ENCODE measurements at places on chromosomes 2 and 18.

GRCh38 chr18:34977838-34978532, 63.2 kb upstream of the MAPRE2 start:
- peak; percentile 13 for DNase-seq

GRCh38 chr2:173734797-173735196, 230.4 kb downstream of the SP3 start:
- no peak for DNase-seq

DNA sequence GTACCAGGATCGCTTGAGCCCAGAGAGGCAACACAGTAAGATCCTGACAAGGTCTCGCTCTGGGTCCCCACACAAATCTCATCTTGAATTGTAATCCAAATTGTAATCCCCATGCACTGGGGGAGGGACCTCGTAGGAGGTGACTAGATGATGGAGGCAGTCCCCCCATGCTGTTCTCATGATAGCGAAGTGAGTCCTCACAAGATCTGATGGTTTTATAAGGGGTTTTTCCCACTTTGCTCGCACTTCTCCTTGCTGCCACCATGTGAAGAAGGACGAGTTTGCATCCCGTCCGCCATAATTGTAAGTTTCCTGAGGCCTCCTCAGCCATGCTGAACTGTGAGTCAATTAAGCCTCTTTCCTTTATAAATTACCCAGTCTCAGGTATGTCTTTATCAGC, 46.0 kb upstream of the SERTAD2 start:
- peak; percentile 53 for DNase-seq

DNA sequence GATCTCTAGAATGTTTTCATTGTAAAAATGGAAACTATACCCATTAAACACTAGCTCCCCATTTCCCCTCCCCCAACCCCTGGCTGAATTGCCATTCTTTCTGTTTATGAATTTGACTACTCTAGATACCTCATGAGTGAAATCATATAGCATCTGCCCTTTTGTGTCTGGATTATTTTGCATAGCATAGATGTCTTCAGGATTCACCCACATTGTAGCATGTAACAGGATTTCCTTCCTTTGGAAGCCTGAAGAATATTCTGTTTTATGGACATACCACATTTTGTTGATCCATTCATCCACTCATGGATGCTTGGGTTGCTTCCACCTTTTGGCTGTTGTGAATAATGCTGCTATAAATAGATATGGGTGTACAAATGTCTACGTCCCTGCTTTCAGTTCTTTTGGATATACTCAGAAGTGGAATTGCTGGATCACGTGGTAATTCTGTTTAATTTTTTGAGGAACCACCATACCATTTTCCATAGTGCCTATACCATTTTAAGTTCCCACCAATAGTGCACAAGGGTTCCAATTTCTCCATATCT, 7.7 kb upstream of the ASB1 start:
- DNase-seq, result no peak

DNA sequence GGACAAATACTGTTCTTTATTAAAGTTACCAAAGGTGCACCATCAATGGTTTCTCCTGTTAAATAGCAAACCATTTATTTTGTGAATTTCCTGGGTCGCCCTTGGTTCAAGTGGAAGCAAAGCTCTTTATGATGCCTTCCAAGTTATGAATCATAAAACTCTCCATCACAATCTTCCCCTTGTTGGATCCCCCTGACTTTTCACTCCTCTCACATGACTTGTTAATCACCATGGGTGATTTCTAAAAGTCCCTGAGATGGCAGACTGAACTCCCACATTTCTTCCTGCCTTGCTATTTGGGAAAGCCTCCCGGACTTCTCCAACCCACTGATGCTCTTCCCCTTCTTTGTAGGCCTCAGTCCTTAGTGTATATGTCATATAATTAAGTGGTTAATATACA, 176.0 kb downstream of the THADA start:
- peak; percentile 73 for DNase-seq

GRCh38 chr18:40494603-40495002, 1460.4 kb upstream of the PIK3C3 start:
- DNase-seq, result no peak

GRCh38 chr2:48319863-48320262, 210.1 kb upstream of the STON1 start:
- no peak for DNase-seq

DNA sequence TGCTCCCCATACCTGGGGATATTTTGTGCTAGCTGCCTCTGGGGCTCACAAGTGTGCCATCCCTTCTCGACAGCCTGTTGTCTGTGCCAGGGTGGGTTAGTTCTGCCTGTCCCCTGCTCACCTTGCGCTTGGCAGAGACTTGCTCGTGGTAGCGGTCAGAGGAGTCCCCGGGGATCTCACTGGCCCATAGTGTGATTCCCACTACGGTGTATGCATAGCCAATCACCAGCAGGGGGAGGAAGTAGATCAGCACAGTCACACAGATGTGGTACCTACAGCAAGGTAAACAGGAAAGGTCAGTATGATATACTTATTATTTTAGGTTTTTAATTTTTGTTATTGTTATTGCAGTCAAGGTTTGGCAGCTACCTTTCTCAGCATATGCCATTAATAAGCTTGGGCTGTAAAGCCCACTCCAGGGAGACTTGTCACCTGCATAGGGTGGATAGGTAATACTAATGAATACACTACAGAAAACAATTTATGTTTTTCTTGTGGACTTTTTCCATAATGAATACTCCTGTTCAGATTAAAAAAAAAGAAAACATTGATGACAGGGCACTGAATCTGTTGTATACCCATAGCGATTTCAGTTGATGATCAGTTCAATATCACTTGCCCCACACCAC, 95.2 kb downstream of the POLE4 start:
- DNase-seq, result peak; percentile 74
